ENCODE measurements at places on chromosomes 1 and 21.

GRCh38 chr1:48073798-48074530 is 76.8 kb upstream of the TRABD2B start:
- no peak for DNase-seq

DNA sequence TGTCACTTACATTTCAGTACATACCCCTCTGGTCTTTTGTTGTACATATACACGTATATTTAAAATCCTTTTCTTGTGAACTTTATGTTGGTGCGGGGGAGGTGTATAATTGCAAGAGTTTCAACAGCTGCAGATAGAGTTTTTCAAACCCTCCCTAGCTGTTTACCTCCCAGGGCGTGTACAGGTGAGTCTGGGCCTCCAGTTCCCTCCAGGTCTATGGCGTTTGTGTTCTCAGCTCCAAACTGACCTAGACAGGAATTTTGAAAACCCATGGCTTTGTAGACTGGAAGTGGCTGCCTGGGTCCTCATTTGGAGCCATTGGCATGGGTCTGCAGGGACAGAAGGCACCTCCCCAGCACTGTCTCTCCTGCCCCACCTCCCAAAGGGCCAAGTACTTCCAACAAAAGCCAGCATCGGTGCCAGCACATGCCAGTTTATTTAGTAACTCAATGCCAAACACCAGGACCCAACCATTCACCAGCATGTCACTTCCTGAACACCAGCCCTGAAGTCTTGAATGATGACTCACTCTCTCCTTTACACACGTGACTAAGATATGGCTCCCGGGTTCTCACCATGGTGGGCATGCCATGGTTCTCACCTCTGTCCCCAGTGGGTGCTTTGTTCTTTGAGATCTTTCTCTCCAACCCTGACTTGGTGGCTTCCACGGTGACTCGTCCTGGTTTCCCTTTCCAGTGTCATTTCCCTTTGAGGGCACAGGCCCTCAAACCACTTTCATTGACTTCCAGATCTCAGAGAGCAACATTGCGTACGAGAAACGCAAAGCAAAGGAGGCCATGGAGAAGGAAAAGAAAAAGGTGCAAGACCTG is 57.3 kb upstream of the EFHD2 start:
- peak; percentile 8 for DNase-seq

- no peak for DNase-seq
Observed at GRCh38 chr1:147169840-147170674, 2.2 kb downstream of the PRKAB2 start.

- DNase-seq: no peak
Observed at GRCh38 chr1:232443372-232443771, 186.6 kb downstream of the SIPA1L2 start.

- no peak for DNase-seq
Observed at GRCh38 chr1:236774926-236775325, 20.2 kb upstream of the MTR start.

DNA sequence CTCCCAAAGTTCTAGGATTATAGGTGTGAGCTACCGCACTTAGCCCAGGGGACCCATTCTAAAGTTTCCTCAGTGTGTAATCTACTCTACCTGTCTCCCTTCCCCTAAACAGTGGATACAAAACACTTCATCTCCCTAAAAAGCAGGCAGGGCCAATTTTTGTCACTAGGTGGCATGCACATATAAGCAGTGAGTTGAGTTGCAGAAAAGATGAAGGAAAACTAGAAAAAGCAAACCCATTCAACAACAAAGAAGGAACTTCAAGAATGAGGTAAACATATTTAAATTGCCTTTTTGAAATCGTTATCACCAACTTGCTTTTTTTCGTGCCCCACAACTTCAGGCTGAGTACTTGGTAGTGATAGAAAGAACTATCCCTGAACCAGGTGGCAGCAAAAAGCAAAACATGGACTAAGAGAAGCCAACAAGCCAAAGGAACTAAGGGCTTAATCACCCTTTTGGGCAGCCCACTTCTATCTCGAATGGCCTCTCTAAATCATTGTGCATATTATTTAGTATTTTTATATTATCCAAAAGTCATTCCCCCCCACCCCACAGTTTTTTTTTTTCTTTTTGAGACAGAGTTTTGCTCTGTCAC is 19.7 kb upstream of the ALDH9A1 start:
- no peak for DNase-seq

DNA sequence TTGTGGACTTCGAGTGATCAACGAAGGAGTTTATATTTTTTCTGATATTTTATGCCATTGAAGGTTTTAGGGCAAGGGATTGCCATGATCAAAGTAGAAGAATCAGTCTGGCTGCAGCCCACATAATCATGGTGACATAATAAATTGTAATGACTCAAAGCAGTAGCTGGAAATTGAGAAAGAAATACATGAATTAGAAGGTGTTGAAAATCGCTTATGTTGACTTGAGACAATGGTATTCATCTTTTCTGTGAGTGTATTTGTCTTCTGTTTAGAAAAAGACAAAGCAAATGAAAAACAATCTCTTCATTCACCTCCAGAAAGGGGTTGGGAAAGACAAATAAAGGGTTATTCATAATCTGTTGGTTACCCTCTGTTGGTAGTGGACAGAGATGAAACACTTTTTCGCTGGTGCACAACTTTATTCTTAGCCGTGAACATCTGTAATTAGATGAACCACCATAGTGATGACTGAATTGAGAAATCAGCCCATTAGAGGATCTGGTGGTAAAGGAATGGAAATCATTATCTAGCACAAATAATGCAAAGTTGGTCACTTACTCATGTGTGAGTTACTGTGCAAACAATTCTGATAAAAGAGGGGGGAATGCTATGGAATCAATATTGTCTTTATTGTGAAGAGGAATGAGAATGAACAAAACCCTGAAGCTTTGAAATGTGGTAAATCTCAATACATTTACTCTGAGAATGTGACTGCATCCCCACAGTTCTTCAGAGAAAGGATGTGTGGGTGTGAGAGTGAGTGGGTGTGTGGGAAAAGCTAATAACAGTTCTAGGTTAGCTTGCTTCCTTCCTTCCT is 121.8 kb downstream of the NTNG1 start:
- no peak for DNase-seq

- no peak for DNase-seq
Observed at GRCh38 chr1:61337037-61337436, 254.7 kb downstream of the NFIA start.

- DNase-seq: no peak
Observed at GRCh38 chr1:21852282-21853130, 40.4 kb downstream of the LDLRAD2 start.

GRCh38 chr21:27155130-27155500 is 188.2 kb upstream of the ADAMTS5 start:
- no peak for DNase-seq

- DNase-seq: no peak
Observed at GRCh38 chr1:234164098-234164709, 209.1 kb upstream of the COA6 start.

DNA sequence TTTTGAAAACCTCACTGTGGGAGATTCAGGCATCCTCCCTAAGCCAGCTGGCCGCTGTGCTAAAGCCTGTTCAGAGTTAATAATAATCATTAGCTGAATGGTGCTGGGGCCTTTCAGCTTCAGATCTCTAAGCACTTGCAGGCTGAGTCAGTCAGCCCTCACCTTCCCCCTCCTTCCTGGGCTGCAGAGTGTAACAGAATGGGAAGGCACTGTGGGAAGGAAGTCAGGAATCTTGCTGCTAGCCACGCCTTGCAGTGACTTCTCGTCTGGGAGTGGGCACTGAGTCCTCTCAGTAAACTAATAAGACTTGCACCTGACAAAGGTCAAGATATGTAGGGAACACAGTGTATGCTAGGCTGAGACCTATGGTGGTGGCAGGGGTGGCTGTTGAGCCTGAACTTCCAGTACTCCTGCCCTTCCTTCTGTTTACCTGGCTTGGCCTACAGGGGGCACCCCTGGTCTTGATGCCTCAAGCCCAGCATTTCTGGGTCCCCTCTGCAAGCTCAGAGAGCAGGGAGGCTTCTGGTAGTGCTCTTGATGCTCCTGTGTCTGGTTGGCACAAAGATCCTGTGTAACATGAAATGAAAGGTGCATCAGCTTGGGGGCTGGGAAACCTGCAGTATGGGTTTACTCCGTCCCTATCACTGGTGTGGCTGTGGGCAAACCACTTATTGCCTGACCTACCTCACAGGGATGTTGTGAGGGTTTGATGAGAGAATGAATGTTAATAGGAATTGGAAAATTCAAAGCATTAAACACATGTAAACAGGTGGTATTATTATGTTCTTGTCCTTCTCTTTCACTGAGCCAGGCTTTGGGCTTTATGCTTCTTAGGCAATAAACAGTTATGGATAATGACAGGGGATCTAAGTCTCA is 6.0 kb downstream of the CYB561D1 start:
- DNase-seq: no peak

DNA sequence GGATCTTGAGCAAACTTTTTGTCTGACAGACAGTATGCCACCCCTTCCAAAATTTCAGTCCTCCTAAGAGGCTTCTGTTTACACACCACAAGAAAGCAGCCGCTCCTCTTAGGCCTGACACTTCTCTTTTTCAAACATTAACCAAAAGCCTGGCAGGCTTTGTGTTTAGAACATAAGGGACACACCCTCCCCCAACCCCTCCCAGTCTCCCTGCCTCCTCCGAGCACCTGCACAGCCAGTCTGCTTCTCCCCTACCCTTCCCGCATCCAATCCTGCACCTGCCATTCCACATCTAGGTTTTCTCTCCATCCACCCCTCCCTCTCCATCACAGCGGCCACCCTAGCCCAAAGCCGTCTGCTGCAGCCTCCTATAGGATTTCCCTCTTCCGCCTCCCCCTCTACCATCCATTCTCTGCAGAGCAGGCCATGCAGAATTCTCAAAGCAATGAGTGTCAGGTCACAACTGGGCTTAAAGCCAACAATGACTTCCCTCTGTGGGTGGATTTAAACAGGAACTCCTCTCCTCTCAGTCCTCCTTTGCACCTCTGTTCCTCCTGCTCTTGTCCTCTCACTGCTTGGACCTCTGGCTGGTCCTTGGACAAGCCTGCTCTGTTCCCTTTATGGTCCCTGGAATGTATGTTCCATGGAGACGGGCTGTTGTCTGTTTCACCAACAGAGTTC is 478.2 kb downstream of the NPHP4 start:
- no peak for DNase-seq

- no peak for DNase-seq
Observed at GRCh38 chr1:34987018-34987417, 1.9 kb upstream of the TMEM35B start.

GRCh38 chr1:70737125-70737524 is 310.5 kb downstream of the PTGER3 start:
- no peak for DNase-seq

DNA sequence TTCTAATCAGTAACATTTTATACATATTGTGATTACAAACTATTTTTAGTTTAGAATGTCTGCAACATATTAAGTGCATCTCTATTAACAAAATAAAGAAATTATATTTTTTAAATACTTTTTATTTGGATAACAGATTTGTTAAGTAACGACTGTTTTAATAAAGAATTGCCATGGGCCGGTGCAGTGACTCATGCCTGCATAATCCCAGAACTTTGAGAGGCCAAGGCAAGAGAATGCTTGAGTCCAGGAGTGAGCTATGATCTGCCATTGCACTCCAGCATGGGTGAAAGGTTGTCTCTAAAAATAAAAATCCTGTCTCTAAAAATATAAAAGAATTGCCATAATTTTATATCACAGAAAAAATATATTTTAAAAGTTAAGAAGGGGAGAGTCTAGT is 4.1 kb downstream of the LRRIQ3 start:
- no peak for DNase-seq

DNA sequence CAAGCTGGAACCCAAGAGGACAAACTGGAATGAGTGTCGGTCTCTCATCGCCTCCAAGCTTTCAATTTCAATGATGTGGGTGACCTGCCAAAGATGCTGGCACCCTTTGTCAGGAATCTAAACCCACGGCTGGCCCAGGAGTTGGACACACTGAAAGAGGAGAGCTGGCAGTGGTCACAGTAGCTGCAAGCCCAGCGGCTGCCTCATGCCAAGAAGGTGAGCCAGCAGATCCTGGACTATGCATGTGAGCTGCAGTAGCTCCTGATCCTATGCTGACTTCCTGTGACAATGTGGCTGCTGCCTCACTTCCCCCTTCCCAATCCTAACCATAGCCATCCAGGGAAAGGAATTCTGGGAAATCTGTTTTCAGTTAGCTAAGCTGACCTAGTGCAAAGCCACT is 117.0 kb upstream of the VAV3 start:
- no peak for DNase-seq

GRCh38 chr1:220887202-220887519 is 7.9 kb downstream of the HLX start:
- DNase-seq: no peak

DNA sequence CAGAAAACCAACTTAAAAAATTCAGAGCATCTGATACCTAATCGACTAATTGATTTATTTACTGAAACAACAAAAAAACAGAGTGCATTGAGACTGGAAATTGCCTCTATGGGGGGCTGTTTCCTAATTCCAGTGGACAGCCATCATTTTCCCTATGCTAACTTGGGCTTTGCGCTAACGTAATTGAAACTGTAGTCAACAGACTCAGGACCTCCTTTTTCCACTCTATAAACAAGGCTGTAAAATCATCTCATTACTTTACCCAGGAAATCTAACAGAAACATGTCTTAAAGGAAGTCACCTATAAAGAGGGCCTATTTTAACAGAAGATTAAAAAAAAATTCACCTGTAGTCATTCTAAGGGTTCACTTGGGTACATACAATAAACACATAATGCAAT is 2.1 kb downstream of the ERG start:
- no peak for DNase-seq

- no peak for DNase-seq
Observed at GRCh38 chr1:241827264-241827663, 20.7 kb upstream of the EXO1 start.

DNA sequence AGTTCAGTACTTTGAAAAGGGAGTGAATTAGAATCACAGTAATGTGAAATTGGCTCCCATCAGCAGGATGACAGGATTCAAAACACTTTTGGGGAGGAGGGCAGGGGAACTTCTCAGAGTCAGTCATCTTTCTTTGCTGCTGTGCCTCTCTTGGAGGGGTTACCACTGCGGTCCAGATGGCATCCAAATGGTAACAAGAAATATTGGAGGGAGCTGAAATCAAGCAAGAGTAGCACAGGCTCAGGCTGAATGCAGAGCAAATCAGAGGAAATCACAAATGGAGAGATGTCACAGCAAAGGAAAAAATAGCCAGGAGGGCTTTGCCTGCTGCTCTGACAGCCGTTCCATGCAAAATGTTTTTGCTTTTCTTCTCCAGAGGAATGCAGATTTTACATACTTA is 75.0 kb upstream of the C8B start:
- DNase-seq: no peak

- no peak for DNase-seq
Observed at GRCh38 chr1:197481101-197481500, 213.0 kb downstream of the CRB1 start.

All from stimulated activated CD8-positive, alpha-beta memory T cell treated with anti-CD3 and anti-CD28 coated beads, Interleukin-7, amount 100 ng/mL, for 1 hour (primary cell).